Sigmoid colon (tissue), 7 donors: ENCODE measurements at places on chromosomes 13 and 19. TPM values are rescaled to one million over a fixed set of nuclear protein-coding genes. Genes with fewer than 3 reads are reported as not detected.

DNA sequence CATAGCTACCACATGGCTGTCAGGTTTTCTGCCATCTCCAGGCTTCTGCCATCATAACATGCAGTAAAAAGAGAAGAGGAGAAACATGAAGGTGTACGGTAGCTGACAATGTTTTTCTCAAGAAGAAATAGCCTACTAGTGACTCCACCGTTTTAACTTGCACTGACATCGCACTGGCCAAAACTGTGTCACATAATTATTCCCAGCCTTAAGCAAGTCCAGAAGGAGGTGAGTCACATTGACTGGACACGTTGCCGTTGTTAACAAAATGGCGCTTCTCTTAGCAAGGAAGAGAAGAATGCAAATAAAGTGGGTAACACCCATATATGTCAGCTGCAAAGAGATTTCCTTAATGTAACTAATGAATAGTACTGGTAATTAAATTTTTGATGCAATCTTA, 810.4 kb upstream of the SLC10A2 start:
- no peak overlapping the region for H3K27ac ChIP-seq
- no peaks in the 10 kb centered on the region for H3K27me3 ChIP-seq
- no peaks in the 10 kb centered on the region for H3K36me3 ChIP-seq
- H3K4me1 ChIP-seq = no peaks in the 10 kb centered on the region
- no peak for DNase-seq

GRCh38 chr19:31598730-31599238, 249.5 kb upstream of the TSHZ3 start:
- H3K4me3 ChIP-seq = no peak overlapping the region
- H3K27ac ChIP-seq = no peak overlapping the region
- no peaks in the 10 kb centered on the region for H3K27me3 ChIP-seq
- no peaks in the 10 kb centered on the region for H3K36me3 ChIP-seq
- no peak for DNase-seq

KCTD4 gene
- total RNA-seq = 1.8 TPM

DNA sequence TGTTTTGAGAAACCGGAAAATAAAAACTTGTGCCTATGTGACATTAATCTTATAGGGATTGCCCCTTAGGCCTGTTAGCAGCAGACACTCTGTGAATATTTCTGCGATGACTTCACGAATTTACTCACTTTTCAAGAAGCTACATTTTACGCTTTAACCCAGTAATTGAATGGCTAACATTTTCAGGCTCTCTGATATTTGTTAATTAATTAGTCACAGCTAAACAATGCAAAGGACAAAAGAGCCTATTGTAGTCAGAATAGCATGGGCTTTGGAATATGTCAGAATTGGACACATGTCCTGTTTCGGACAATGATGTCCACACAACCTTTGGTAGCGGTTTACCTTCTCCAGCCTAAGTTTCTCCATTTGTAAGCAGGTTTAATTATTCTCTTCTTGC, 506.6 kb downstream of the EFNB2 start:
- H3K36me3 ChIP-seq = no peaks in the 10 kb centered on the region
- no peaks in the 10 kb centered on the region for H3K27me3 ChIP-seq
- no peak overlapping the region for H3K4me3 ChIP-seq
- no peaks in the 10 kb centered on the region for H3K4me1 ChIP-seq
- no peak overlapping the region for H3K27ac ChIP-seq

DNA sequence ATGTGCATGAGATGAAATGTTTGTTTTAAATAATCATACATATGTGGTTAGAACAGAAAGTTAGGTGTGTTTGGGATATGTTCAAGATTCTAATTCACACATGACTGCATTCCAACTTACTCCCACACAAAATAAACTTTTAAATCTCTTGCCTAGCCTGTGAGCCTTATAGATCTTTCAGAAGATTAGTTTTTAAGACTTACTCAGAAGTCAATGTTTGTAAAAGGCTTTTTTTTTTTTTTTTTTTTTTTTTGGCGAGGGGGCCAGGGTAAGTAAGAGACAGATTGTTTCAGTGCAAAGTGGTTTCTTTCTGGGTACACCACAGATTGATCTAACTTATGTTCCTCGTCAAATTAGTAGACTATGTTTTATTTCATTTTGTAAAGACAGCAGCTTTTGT, 39.1 kb downstream of the GPR180 start:
- peaks cover 21% of the 10 kb centered on the region for H3K4me1 ChIP-seq
- H3K4me3 ChIP-seq = no peak overlapping the region
- no peaks in the 10 kb centered on the region for H3K36me3 ChIP-seq
- no peaks in the 10 kb centered on the region for H3K27me3 ChIP-seq
- H3K27ac ChIP-seq = no peak overlapping the region
- no peak for DNase-seq

DNA sequence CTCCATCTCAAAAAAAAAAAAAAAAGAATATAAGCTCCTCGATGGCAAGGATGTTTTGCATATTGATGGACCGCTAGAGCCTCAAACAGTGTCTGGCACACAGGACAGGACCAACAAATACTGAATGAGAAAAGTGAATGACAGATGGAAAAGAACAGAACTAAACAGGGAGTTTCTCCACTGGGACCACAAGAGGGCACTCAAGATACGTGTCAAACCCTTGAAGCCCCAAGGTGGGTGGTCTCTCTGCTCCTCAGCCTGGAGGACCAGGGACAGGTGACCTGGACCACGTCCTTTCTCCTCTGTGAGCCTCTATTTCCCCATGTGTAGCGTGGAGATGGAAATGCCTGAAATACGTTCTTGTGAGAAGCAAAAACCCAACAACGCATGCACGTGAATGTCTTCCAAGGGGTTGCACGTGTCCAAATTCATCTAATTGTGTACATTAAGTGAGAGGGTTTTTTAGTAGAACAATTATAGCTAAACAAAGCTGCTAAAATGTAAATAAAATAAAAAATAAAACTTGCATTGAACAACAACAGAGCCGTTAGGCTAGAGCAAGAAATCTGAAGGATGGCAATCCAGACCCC, 5.7 kb upstream of the CDC42EP5 start:
- H3K27me3 ChIP-seq = peaks cover 2% of the 10 kb centered on the region
- peaks cover 2% of the 10 kb centered on the region for H3K4me1 ChIP-seq
- H3K27ac ChIP-seq = no peak overlapping the region
- no peak overlapping the region for H3K4me3 ChIP-seq

TRIP10 gene
- 73.1 TPM for total RNA-seq

DNA sequence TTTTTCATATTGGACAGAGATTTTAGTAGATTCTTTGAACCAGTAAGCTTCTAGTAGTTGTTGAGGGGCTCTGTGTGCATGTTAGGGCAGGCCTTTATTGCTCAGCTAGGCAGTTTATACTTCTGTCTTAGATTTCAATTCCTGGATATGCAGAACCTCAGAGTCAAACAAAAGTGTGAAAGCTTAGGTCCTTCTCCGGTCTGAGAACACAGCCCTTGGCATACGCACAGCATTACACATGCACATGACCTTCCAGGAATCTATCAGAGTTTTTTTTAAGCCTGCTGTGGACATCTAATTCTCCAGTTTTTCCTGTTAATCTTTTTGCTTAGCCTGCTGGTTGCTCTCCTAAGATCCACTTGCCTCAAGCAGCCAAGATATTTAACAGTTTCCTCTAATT, 77.9 kb upstream of the KL start:
- no peaks in the 10 kb centered on the region for H3K36me3 ChIP-seq
- DNase-seq = no peak
- no peak overlapping the region for H3K4me3 ChIP-seq

GRCh38 chr13:72383646-72384045, 343.8 kb downstream of the MZT1 start:
- DNase-seq = no peak
- H3K4me1 ChIP-seq = no peaks in the 10 kb centered on the region
- H3K36me3 ChIP-seq = no peaks in the 10 kb centered on the region
- H3K27me3 ChIP-seq = no peaks in the 10 kb centered on the region
- H3K27ac ChIP-seq = no peak overlapping the region

RAB20 gene
- 21.3 TPM for total RNA-seq

DNA sequence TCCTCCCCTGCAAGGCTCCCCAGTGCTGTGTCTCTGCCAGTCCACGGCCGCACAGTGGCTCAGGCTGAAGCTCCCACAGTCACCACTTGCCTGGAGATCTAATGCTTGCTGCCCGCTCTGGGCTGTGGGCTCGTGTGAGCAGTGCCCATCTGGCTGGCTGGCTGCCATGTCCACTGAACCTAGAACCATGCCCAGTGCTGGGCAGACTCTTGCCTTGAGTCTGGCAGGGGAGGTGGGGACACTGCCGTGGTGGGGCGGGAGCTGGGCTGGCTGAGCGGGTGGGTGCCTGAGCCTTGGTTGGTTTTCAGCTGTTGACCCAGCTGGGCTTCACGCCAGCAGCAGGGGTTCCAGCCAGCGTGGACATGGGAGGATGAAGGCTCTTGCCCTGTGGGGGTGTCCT, 52.3 kb downstream of the CRTC1 start:
- no peaks in the 10 kb centered on the region for H3K4me1 ChIP-seq
- DNase-seq = no peak
- H3K27ac ChIP-seq = peak overlapping the region; percentile 14
- H3K36me3 ChIP-seq = no peaks in the 10 kb centered on the region
- H3K27me3 ChIP-seq = no peaks in the 10 kb centered on the region
- H3K4me3 ChIP-seq = no peak overlapping the region

DNA sequence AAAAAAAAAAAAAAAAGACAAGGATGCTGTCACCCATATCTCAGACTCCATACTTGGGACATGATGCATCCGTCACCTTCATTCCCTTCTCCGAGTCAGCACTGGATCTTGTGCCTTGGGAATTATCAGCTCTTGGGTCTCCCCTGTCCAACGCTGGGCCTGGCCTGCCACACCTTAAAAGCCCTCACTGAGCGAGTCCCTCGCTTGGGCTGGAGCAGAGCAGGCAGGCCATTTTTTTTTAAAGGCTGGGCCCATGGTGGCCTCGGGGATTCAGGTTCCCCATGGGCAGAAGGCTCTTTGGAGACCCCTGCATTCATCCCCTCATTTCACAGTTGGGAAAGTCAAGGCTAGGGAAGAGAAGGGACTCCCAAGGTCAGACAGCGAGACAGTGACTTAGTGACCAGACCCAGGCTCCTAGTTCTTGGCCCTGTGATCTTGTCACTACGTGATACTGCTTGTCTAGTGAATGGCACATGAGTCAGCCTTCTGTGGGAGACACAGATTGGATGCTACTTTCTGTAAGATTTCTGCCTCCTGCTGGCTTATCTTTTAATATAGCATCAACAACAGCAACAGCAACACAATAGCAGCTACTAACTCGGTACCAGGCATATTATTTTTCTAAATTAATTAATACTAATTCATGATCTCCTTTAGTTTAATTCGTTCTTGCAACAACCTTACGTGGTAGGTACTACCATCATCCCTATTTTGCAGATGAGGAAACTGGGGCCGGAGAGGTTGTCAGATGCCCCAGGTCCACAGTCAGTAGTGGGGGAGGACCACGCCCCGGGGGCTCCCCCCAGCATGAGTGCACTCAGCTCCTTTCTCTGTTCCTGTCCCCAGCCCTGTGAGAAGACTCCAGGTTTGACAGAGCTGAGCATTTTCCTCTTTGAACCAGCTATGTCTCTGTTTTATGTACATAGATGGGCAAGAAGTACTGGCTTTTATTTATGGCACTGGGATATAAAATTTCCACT, 27.4 kb upstream of the ZNF536 start:
- H3K4me3 ChIP-seq = no peak overlapping the region
- no peaks in the 10 kb centered on the region for H3K36me3 ChIP-seq
- H3K27ac ChIP-seq = no peak overlapping the region
- no peaks in the 10 kb centered on the region for H3K27me3 ChIP-seq
- DNase-seq = no peak
- peaks cover 5% of the 10 kb centered on the region for H3K4me1 ChIP-seq

- no peak overlapping the region for H3K27ac ChIP-seq
- H3K4me1 ChIP-seq = no peaks in the 10 kb centered on the region
- no peaks in the 10 kb centered on the region for H3K27me3 ChIP-seq
- no peak for DNase-seq
- no peaks in the 10 kb centered on the region for H3K36me3 ChIP-seq
Observed at GRCh38 chr13:113959198-113959597, 14.7 kb downstream of the C13orf46 start.

DNA sequence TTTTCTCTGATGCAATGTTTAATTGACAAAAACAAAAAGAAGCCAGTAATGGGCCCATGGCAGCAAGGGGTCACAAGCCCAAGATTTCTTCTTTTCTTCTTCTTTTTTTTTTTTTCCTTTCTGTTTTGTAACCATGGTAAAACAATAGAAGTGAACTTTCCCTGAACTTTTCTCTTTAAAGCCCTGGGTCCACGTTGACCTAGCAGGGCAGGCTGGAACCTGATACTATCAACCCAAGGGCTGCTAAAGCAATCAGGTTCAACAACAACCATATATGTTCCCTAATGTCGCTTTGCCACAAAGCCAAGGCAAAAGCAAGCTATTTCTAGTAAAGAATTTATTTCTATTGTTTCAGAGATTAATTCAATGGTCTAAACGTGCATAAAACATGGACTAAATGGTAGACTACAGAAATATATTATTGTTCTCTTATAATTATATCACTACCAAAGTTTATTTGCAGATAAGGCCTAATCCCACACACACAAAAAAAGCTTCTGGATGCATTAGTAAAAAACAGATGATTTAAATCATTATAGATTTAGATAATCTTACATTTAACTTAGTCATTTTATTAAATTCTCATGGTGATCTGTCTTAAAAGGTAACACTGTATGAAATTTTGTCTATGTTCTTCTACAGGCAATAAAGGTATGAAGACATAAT, 153.9 kb downstream of the DACH1 start:
- no peak for DNase-seq
- H3K27me3 ChIP-seq = no peaks in the 10 kb centered on the region
- no peak overlapping the region for H3K27ac ChIP-seq

GRCh38 chr19:18768046-18768771, 22.9 kb downstream of the COMP start:
- no peak for DNase-seq
- H3K36me3 ChIP-seq = no peaks in the 10 kb centered on the region
- no peak overlapping the region for H3K27ac ChIP-seq
- H3K27me3 ChIP-seq = no peaks in the 10 kb centered on the region
- H3K4me1 ChIP-seq = no peaks in the 10 kb centered on the region
- no peak overlapping the region for H3K4me3 ChIP-seq

GRCh38 chr13:104181526-104182231, 1115.5 kb upstream of the SLC10A2 start:
- H3K4me1 ChIP-seq = no peaks in the 10 kb centered on the region
- no peak overlapping the region for H3K27ac ChIP-seq
- H3K27me3 ChIP-seq = no peaks in the 10 kb centered on the region
- no peak overlapping the region for H3K4me3 ChIP-seq
- H3K36me3 ChIP-seq = no peaks in the 10 kb centered on the region

IGSF23 gene
- total RNA-seq = not detected

DNA sequence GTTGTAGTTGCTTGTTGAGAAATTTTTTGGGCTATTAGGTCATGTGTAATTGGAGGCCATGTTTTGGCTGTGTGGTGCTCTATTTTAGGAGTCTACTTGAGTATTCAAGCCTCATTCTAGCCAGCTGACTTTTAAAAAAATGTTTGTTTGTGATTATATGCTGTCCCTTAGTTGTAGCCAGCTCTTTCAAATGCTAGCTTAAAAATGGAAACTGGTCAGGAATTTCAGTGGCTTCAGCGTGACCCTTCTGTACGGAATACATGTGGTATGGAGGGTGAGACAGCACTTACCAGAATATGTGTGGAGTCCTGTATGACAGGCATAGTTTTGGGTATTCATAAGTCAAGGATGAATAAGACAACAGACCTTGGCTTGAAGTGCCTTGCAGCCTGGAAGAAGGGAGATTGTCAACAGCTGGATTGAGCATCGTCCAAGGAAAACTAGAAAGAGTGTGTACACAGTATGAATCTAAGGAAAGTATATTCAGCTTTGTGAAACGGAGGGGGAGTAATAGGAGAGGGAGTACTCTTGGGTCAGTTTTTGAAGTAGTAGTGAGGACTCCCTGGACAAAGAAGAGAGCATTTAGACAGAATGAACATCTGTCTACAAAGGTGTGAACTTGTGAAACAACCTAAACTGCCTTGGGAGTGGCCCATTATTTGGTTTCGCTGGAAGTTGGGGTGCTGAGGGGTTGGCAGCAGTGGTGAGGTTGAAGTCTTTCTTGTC, 20.0 kb upstream of the WTIP start:
- no peaks in the 10 kb centered on the region for H3K27me3 ChIP-seq
- H3K4me1 ChIP-seq = no peaks in the 10 kb centered on the region
- no peak for DNase-seq
